Inflammatory macrophage treated with lipopolysaccharide for 1 hour (primary cell): ENCODE measurements at places on chromosomes 11 and 22.
A peak's percentile ranks its signal among the peaks of the same experiment; 100 is the strongest.

GRCh38 chr22:46262449-46263215 is 511 bp downstream of the PKDREJ start:
- peak; percentile 61 for DNase-seq

DNA sequence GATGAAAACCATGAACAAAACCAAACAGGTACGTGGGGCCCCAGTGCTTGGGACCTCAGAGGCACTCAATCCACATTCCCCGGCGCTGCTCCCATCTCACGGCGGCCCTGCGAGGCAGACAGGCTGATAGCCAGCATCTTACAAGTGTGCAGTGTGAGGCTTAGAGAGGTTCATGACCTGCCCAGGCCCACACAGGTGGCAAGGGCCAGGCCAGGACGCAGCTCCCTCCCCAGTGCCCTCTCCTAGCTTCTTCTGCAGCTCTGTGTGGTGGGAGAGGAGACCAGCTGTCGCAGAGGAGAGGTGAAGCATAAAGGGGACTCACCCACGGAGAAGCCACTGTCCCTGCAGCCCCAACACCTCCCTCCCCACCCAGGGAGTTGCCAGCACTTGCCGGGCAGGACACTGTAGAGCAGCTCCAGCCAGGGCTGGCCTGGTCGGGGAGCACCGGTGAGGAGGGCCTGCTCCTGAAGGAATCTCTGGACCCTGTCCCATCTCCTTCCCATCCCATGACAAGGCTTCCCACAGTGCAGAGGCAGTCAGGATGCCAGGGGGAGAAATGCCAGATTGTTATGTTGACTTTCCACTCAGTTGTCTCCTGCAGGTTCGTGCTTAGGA is 92.4 kb upstream of the TMEM45B start:
- no peak for DNase-seq

DNA sequence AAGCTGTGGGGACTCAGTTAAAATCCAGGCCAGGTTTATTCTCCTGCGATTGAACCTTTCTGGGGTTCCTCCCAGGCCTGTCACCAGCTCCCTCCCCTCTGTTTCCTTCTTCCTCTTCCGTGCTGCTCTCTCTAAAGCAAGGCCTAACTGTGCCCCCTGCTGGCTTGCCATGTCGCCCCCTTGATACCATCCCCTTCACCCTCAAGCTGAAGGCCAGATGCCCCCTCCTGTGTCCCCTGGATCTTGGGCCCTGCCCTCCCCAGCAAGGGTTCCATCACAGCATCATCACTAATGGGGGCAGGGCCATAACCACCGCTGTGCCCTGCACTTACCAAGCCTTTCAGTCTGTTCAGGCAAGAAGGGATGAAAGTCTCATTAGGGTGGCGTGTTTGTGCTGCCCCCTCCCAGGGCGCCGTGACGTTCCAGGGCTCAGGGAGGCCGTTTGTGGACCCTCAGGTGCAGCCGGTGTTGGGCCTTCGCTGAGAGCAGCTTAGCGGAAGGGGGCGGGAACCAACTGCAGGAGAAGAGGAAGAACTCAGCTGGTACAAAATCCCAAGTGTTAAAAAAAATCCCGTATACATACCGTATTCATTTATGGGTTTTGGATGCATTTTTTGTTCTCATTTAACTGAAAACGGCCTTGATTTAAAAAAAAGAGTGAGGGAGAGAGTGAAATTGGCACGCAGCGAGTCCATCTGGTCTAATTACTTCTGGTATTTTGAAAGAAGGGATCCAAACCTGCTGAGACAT is 69.9 kb downstream of the MPPED1 start:
- peak; percentile 25 for DNase-seq

GRCh38 chr11:15476371-15476917 is 361.7 kb downstream of the INSC start:
- no peak for DNase-seq

- DNase-seq, result no peak
Observed at GRCh38 chr11:126630893-126631798, 275.7 kb downstream of the ST3GAL4 start.

- no peak for DNase-seq
Observed at GRCh38 chr11:10916665-10917064, 58.8 kb upstream of the ZBED5 start.

DNA sequence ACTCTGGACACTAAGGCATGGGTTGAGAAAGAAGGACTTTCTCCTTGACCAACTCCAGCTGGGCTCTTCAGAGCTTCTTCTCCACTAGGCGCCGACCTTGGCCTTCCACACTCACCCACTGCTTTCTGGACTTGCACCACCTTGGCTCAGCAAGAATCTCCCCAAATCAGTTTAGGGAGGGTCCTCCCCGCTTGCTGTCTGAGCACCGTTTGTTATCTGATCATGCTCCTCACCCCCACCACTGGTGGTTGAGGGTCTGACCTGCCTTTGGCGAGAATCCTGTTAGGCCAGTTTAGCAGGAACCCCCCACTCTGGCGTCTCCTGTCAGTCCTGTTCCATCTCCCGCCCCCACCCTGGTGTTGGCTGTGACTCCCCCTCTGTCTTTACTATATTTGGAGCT is 10.4 kb downstream of the APOL2 start:
- DNase-seq, result no peak

DNA sequence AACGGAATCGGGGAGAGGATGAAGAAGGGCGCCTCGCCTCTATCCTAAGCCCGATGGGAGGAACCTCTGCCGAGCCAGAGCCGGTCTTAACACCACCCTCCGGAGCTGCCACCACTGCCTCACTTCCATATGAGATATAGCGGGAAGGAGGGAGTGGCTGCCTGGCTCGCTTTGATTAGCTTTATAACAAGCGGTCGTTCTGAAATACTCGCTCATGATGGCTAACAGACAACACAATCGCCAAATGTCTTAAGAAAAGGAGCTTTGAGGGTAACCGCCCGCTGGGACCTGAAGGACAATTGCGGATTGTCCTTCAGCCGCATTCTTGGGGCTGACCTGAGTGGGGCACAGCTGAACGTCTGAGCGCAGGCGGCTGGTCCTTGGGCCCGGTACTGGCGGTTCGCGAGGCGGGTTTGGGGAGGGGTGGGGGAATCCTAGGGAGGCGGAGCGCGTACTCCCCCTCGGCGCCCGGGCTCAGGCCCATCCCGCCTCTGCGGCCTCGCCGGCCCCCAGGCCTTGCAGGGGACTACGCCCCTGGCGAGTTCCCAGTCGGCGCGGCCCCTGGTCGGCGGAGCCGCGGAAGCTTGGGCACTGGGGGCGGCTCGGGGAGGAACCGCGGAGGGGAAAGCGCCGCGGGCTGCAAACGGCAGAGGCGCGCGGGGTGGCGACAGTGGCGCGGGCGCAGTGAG is at the start of gene PLAAT5:
TSS of gene PLAAT5 (minus strand) at position 617 of the 689 bp plus-strand sequence. CDS start at position 484, 133 bp downstream.
- DNase-seq, result no peak

GRCh38 chr11:31240340-31240904 is 129.1 kb downstream of the DCDC1 start:
- DNase-seq, result peak; percentile 7

DNA sequence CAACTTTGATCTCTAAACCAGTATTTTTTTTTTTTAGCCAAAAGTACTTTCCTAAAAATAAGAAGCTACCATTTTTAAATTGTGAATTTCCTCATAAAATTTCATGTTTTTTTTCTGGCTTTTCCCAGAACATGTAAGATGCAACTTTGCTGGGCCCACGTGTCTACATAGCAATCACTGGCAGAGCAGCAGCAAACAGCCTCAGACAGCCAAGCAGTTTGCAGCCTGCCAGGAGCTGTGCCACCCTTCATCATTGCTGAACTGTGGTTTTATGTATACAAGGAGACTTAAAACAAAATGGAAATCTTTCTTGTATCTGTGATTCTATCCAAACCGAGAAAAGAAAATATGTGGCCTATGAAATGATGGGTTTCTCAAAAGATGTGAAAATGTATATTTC is 110.2 kb downstream of the GRIA4 start:
- DNase-seq, result no peak
